ENCODE measurements at places on chromosomes 13 and 19.

- DNase-seq: no peak
These were observed 1596.3 kb downstream of the PCDH9 start for GRCh38 chr13:65633806-65634205.

DNA sequence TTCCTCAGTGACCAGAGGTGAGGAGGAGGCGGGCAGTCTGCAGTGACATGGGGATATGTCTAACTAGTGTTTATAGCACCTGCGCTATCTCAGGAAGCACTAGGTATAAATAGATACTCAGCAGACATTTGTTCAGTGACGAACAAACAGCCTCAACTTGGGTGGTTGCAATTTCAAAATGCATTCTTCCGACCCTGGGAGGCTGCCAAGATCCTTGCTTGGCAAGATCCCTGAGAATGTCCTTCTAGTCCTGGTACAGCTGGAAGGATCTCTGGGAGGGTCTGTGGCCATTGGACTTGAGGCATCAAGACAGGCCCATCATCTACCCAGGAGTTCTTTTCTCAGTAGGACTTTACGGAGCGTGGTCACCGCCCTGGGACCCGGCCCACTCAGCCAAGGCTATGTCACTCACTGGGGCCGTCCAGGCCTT lies 299.5 kb downstream of the ZNF536 start:
- no peak for DNase-seq

DNA sequence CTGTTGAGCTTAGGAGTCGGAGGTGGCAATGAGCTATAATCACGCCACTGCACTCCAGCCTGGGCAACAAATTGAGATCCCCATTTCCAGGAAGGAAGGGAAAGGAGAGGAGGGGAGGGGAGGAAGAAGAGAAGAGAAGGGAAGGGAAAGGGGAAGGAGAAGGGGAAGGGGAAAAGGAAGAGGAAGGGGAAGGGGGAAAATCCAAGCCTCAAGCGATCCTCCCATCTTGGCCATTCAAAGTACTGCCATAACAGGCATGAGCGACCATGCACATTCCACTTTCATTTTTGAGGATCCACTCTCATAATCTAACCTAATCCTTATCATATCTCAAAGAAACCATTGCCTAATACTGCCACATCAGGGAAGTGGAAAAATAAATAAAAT lies 14.9 kb downstream of the ZNF443 start:
- DNase-seq: no peak

DNA sequence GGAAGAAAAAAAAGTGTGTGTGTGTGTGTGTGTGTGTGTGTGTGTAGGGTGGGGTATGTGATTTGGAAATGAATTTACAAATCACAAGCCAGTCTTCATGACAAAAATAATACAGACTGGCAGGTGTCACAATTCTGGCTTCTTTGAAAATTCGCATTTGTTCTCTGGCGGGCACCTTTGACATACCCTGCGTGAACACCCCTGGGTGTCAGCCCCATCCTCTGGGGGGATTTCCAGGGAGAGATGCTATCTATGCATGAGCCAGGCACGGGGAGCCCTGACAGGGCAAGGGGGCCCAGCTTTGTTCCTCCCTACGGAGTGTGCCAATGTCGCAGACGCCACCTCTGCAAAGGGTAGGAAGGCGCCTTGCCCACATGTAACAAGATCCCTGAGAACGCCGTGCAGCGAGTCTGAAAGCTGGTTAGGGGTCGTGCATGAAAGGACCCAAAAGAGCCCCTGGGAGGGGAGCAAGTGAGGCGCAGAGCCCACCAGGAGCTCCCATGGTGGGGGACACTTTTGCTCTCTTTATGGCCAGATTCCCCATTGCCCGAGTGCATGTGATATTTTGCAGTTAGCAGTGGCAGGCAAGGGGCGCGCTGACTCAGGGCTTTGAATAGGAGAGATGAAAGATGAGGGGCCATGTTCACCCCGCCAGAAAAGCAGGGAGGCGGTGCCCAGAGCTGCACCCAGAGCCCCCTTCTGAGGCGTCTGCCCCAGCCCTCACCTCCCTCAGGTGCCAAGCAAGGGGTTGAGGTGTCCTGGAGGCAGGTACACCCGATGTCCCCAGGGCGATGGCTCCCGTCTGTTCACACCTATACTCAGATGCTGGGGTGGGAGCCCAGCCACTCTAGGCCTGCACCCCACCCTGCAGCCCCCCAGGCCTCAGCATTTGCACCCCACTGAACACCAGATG lies 45.3 kb downstream of the KLF2 start:
- DNase-seq: peak; percentile 52

DNA sequence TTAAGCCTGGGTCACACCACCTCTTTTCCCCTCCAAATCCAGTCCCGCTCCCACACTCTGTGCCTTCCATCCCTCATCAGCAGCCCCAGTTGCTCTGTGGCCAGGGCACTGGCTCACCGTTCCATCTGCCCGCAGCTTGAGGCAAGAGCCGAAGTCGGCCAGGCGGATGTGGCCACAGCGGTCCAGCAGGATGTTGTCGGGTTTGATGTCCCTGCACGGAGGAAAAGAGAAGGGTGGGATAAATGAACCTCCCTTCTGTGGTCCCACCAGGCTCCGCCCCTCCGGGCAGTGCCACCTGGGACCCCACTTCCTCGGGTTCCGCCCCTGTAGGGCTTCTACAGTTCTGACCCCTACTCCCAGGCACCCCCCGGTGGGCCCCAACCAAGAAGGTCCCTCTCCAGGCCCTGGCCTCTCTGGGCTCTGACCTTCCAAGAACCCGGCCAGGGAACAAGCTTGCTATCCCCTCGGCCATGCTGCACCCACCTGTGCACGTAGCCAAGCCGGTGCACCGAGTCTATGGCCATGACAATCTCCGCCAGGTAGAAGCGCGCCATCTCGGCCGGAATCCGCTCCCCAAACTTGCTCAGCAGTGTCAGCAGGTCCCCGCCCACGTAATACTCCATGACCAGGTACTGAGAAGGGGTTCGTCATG lies 4.2 kb downstream of the DMPK start:
- DNase-seq: no peak

DNA sequence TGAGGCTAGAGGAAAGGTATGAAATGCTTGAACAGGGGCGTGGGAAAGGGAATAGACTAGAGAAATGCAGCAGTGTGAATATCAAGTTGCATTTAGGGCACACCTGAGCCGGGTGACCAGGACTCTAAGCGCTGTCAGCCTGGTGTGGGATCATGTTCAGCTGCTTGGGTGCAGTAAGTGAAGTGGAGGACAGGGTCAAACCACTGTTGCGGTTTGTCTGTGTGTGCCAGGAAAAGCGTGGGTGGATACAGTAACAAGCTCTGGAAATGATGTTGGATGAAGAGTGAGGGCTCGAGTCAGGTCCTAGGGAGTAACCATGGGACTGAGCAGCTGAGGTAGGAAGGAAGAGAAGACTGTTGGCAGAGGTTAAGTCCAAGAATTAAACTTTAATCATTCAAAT lies 15.8 kb downstream of the DGKH start:
- no peak for DNase-seq

DNA sequence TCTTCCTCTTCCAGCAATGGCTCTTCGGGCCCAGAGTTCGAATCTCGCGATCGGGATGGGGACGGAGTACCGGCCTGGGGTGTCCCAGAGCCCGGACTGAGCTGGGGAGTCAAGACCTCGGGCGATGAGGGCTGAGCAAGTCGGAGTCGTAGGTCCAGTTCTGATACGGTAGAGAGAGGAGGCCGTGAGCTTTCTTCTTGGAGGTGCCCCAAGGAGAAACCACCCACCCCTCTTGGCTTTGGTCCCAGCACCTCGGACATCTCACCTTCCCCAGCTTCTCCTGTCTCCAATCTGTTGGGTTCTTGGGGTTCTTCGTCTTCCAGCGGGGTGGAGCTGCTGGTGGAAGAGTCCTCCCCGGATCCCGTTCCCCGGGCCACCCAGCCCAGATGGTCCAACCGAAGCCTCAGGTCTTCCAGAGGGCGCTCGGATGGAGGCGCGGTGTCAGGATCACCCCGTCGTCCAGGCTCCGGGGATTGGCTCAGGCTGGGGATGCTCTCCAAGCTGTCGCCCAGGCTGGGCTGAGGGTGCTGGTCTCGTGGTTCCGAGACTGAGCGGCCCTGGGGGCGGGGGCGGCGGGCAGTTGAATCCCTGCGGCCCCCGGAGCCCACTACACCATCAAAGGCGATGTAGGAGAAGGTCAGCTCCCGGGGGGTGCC lies 2.5 kb downstream of the RTN2 start:
- no peak for DNase-seq

GRCh38 chr19:35904311-35905068 lies 2.2 kb downstream of the HCST start:
- no peak for DNase-seq

GRCh38 chr19:17865364-17866311 lies 5.9 kb downstream of the RPL18A start:
- DNase-seq: no peak

GRCh38 chr19:42024622-42025111 lies 30.6 kb upstream of the ATP1A3 start:
- DNase-seq: no peak

DNA sequence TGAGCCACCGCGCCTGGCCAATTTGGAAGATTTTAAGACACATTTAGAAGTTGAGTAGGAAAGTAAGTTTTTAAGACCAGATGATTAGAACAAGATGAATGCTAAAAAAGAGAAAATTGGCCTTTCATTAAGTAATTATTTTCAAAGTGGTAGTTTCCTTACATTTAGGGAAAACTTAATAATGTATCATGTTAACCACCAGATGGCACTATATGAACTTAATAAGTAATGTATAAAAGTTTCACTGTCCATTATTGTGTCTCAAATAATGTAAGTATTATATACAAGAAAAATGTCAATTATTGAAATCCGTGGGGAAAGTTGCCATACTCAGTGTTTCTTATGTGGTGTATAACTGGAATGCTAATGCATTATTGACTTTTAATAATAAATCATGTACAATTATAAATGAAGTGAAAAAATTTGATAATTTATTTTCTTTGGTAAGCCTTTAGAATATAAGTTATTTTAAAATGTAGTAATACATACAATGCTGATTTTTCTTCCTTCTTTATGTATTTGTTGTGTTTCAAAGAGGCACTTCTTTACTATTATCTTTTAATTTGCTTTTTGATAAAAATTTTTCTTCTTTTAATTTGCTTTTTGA lies 29.2 kb downstream of the COG6 start:
- no peak for DNase-seq

DNA sequence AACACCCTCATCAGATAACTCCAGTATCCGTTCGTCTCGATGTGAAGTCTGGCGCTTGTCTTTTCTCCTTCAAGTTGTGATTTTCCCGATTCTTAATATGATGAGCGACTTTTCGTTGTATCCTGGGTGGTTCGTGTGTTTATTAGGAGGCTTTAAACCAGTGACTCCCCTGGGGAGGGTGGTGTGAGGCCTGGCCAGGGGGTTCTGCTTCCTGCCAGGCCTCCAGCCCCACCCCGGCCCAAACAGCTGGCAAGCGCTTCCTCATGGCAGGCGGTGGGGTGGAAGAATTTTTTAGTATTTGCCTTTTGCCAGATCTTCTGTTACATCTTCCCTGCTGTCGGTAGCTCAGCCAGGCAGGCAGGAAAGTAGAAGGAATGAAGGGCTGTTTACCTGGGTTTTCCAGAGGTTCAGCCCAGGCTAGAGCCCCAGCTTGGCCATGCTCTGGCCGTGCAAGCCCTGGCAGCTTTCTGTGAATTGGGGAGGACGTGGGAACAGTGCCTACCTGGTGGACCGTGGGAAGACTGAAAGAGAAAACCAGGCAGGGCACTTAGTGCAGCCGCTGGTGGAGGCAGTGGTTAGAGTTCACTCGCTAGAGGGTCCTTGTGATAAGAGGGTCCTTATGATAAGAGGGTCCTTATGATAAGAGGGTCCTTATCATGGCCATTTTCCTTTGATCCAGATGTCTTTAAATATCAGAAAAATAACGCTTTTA lies 37.7 kb upstream of the DCUN1D2 start:
- DNase-seq: no peak

- peak; percentile 12 for DNase-seq
These were observed 80.2 kb downstream of the SHISA2 start for GRCh38 chr13:25971459-25972145.

- no peak for DNase-seq
These were observed 793.7 kb downstream of the SLITRK5 start for GRCh38 chr13:88464851-88465250.

GRCh38 chr13:79604752-79605151 lies 123.8 kb downstream of the NDFIP2 start:
- no peak for DNase-seq

GRCh38 chr13:113959198-113959597 lies 14.7 kb downstream of the C13orf46 start:
- DNase-seq: no peak

DNA sequence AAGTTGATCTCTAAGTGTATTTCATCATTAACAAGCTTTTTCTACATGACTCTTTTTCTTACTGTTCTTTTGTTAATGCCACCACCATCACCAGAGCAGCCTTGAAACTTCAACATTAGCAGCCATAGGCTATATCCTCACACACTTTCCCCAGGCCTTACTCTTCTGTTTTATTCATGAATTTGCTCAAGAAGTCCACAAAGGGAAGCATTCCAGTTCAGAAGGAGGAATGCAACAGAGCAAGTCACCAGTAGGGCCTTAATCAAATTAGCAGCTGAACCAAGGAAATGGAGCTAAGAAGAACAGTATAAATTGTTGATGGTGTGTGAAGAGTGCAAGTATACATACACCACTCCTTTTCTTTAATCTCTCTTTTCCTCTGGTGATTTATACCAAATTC lies 223.1 kb downstream of the NBEA start:
- DNase-seq: no peak

GRCh38 chr13:78084401-78084800 lies 165.8 kb upstream of the EDNRB start:
- DNase-seq: no peak

- no peak for DNase-seq
These were observed 8.4 kb downstream of the PEAK3 start for GRCh38 chr19:2273356-2274184.

- DNase-seq: no peak
These were observed 50.7 kb upstream of the PNMA8B start for GRCh38 chr19:46546194-46546896.

DNA sequence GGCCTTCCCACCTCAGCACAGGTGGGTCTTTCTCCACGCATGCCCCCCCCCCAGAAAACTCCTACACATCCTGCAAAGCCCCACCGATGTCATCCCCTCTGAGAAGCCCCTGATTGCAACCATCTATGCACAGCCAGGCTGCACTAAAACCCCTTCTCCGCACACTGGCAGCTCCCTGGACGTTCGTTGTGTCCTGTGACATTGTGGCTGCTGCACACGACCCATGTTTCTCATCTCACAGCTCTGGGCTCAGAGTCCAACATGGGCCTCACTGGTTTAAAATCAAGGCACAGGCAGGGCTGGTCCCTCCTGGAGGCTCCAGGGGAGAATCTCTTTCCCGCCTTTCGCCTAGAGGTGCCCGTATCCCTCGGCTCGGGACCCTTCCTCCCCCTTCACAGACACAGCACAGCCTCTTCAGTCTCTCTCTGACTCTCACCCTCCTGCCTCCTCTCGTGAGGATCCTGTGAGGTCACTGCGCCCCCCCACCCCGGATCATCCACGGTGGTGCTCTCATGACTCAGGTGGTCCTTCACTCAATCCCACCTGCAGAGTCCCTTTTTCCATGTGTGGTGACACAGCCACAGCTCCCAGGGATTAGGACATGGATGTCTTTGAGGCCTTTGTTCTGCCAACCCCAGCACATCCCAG lies 71.2 kb downstream of the GADD45B start:
- no peak for DNase-seq

- no peak for DNase-seq
These were observed 17.4 kb upstream of the MLLT1 start for GRCh38 chr19:6297202-6297601.

- no peak for DNase-seq
These were observed 116.9 kb downstream of the KCTD12 start for GRCh38 chr13:76769271-76769791.

- DNase-seq: no peak
These were observed 10.3 kb downstream of the C19orf81 start for GRCh38 chr19:50659318-50660087.

Measured in activated CD8-positive, alpha-beta memory T cell treated with anti-CD3 and anti-CD28 coated beads for 1 hour (primary cell).